ENCODE measurements at places on chromosomes 11 and 22.
A peak's percentile ranks its signal among the peaks of the same experiment; 100 is the strongest.

DNA sequence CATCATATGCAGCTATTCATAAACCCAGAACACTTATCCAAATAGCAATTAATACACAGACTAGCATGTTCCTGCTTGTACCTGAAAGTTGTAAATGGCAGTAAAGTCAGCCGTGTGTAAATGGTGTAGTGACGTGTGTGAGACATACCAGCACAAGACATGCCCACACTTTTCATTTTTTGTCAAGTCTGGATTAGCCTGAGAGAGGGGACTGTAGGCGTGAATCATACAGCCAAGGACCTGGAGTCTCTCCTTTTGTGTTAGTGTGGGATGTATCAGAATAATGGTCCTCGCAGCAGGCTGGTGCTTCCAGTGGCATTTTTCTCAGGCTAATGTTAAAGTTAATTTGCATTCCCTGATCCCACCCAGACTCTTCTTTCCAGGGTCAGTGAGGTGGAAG is 116.8 kb upstream of the BMAL1 start:
- no peak for DNase-seq

- DNase-seq = no peak
These were observed 58.5 kb downstream of the SLC22A9 start for GRCh38 chr11:63427971-63428508.

GRCh38 chr22:32073823-32074380 is 30.8 kb downstream of the SLC5A1 start:
- DNase-seq = no peak

GRCh38 chr22:43088984-43089717 is at the start of gene TTLL1:
TTLL1 (minus strand) TSS chr22:43089391; CDS start chr22:43075586, 13,805 bp downstream.
- DNase-seq = peak; percentile 89

GRCh38 chr11:100925935-100926334 is 203.7 kb downstream of the PGR start:
- DNase-seq = peak; percentile 88

GRCh38 chr11:118443590-118444218 is 7.4 kb downstream of the KMT2A start:
- DNase-seq = no peak

GRCh38 chr11:1237851-1238250 is 15.0 kb downstream of the MUC5B start:
- no peak for DNase-seq

DNA sequence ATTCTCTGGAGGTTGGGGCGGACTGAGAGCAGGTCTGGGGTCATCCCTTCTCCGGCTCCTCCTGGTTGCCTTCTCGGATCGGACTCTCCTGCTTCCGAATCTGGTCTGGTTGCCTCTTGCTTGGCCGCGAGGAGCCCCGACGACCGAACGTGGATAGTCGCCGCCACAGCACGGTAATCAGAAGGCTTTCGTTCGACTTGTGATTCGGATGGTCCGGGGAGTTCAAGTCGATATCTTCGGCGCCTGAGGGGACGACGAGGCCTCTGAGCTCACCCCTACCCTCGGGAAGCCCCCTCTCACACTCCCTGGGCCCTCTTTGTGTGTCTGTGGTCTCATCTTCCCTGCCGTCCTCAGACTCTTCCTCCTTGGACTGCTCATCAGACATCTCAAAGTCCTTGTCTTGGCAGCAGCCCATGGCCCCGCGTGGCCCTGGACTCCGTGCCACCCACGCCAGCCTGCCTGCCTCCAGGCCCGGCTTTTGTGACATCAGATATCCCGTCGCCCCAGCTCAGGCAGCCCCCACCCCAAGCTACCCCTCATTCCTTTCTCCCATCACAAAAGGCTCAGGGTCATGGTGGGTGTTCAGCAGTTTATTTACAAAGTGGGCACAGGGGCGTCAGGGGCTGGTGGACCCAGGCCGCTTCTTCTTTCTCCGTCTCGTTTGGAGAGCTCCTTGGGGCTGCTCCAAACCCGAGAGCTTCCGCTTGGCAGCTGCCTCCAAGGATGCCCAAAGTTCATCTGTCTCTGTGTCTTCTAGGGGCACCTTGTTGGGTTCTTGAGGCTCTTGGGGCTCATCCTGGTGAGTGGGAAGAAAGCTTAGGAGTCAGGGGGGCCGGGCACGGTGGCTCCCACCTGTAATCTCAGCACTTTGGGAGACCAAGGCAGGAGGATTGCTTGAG is at the start of gene TEX54:
TSS of gene TEX54 (minus strand) at position 506 of the 899 bp plus-strand sequence.
- DNase-seq = no peak

GRCh38 chr22:50267591-50268390 is 2.4 kb downstream of the MAPK11 start:
- DNase-seq = peak; percentile 38

DNA sequence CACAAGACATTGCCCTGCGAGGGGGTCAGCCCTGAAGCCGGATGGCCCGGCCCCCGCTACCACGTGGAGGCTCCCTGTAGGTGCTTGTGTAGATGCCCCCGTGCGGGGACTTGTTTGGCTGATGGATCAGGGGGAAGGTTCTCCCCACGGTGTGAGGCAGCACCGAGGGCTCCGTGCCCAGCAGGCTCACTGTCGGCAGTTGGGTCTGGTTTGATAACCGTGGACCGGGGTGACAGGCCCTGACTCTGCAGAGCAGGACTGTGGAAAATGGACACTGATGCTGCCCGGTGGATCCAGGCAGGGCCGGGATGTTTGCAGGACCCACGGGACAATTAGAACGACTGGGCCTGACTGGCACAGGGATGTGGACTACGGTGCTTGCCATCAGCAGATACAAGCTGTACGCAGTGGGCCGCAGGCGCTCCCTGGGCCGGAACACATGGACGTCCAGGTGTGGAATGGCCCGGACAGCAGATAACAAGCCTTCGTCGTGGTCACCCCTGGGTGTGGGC is 19.0 kb downstream of the KCNQ1 start:
- no peak for DNase-seq

DNA sequence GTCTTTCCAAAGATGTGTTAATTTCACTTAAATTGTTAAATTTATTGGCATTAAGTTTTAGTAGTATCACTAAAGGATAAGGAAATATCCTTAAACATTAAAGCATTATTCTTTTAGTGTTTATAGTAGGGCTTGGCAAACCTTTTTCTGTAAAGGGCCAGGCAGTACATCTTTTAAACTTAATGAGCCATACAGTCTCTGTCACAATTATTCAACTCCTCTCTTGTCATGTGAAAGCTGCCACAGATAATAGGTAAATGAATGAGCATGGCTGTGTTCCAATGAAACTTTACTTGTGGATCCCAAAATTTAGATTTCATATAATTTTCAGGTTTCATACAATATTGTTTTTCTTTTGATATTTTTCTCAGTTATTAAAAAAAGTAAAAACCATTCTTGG is 268.2 kb upstream of the C11orf87 start:
- DNase-seq = no peak

GRCh38 chr11:27174021-27174420 is 133.4 kb downstream of the BBOX1 start:
- no peak for DNase-seq

- DNase-seq = no peak
These were observed 121.5 kb downstream of the ATG16L2 start for GRCh38 chr11:72935700-72936099.

- DNase-seq = no peak
These were observed 10.5 kb downstream of the KLHL35 start for GRCh38 chr11:75422248-75423231.

DNA sequence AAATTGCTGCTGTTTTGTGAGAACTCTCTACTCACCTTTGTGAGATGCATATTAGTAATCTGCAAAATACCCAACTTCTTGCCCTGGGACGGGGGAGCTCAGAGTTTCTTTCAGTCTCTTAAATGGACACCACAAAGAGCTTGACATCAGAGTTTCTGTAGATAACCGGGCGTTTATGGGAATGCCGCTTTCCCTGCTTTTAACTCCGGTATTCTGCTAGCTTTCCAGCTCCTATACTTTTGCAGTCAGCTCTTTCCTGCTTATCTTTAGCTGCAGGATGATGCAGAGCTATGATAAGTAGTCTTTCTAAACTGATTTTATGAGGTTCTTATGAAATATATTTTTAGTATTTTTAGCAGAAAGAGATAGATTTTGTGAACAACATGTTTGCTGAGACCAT is 154.6 kb upstream of the SORL1-AS1 start:
- DNase-seq = no peak

DNA sequence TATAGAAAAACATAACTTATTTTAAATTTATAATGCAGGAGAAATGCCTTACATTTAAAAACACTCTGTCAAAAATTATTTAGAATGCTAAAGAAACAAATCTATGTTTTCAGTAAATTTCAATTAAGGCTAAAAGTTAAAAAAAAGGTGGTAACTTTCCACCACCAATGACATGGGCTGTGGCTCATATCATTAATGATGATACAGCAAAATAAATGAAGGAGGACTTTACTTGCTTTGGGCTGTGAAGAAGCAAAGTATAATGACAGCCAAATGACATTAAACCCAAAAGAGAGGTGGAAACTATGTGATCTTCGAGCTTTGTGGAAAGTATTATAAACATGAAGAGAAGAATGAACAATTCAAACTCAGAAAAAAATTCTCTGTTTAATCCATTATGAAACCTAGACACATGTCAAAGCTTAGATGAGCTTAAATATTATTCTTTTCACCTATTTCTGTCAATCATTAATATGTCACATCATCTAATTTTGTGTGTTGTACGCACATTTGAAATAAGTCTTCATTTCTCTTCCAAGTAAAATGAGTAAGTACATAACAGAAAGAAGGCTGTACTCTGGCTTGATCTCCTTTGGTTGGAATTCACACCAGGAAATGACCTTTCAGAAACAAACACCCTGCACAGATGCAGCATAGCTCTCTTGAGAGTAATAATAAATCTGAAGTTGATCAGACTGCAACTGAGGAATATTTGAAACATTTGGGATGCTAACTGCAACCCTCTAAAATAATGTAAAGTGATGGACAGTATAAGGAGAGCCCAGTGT is 265.8 kb downstream of the TTC28 start:
- DNase-seq = no peak

DNA sequence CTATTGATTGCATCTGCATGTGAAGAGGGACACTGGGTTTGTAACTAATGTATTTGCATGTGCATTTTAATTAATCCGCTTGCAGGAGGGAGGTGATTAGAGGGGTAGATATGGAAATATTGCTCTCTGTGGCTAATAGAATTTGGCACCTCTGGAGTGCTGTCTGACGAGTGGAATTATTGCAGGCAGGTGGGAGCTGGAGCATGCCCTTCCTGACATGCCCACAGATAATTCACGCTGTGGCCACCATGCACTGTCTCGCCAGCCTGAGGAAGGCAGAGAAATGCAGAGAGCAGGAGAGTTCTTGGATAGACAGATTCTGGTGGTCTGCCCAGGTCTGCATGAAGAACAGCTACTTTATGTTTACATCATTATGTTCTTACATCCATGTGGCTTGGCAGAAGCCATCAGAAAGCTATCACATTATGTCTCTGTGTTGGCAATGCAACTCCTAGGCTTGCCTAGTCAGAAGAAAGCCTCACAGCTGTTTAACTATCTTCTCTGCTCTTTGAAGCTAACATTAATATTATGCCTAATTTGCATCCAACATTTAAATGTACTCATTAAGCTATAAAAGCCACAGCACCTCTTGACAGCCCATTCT is 89.4 kb upstream of the DRD2 start:
- no peak for DNase-seq

- DNase-seq = peak; percentile 58
These were observed 165.2 kb downstream of the PGR start for GRCh38 chr11:100964435-100964834.
